ENCODE measurements at places on chromosomes 1 and 21.
A peak's percentile ranks its signal among the peaks of the same experiment; 100 is the strongest.

DNA sequence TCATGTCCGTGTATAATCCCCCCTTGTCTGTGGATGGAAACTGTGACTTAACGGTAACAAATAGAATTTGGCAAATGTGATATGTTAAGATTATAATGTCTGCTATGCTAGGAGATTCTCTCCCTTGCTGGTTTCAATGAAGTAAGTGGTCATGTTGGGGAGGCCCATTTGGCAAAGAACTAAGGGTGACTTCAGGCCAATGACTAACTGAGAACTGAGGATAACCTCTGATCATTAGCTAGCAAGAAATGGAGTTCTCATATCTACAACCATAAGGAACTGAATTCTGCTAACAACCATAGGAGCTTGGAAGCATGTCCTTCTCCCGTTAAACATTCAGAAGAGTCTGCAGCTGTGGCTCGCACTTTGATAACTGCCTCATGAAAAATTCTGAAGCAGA, 2.3 kb downstream of the IFI44L start:
- DNase-seq: no peak

- no peak for DNase-seq
These were observed 406.7 kb downstream of the RWDD3 start for GRCh38 chr1:95640746-95641145.

DNA sequence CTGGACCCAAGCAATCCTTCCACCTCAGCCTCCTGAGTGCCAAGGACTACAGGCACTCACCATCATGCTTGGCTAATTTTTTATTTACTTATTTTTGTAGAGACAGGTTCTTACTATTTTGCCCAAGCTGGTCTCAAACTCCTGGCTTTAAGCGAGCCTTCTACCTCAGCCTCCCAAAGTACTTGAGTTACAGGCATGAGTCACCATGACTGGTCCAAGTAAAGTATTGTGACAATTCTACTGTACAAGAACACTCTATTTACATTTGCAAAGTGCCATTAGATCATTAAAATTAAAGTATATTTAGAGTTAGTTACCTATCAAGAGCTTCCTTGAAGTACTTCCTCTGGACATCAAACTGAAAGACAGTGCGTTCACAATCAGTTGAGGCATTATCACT, 44.8 kb downstream of the NRDC start:
- no peak for DNase-seq

GRCh38 chr1:236753516-236753915, 41.6 kb upstream of the MTR start:
- peak; percentile 3 for DNase-seq

- DNase-seq: no peak
These were observed 423.3 kb upstream of the OLFM3 start for GRCh38 chr1:102420034-102420433.

- DNase-seq: no peak
These were observed 296.9 kb upstream of the RUNX1 start for GRCh38 chr21:35345954-35346353.

Data from GM04504 (cell line).